ENCODE measurements at places on chromosomes 6 and 20. TPM values are rescaled to one million over a fixed set of nuclear protein-coding genes. Genes with fewer than 3 reads are reported as not detected.

The CRIP3 gene
- total RNA-seq, result 0.69 TPM

The AVP gene
- not detected for total RNA-seq

DNA sequence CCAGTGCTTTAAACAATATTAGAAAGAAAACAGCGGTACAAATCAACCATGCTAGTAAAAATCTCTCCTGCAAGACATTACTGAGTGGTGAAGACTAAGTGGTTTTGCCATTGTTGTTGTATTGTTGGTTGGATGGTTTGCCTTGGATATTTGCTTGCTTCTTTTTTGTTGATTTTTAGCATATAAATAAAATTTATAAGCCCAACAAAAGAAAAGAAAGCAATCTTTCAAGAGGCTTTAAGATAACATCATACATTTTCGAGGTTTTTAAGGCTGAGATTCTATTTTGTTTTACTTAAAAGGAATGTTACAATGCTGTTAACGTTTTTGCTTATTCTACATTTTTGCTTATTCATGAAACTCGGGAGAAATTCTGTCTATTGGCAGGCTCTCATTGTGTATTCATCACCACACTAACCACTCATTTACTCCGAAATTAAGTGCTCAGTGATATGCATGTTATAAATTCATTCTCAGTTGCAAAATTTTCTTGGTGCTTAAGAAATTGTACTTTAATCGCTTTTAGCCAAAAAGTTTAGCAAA, 139.1 kb downstream of the LAMA2 start:
- H3K27me3 ChIP-seq, result no peaks in the 10 kb centered on the region
- no peaks in the 10 kb centered on the region for H3K36me3 ChIP-seq
- no peak overlapping the region for H3K27ac ChIP-seq

- H3K27ac ChIP-seq, result no peak overlapping the region
- no peaks in the 10 kb centered on the region for H3K36me3 ChIP-seq
- no peak overlapping the region for H3K4me3 ChIP-seq
- H3K4me1 ChIP-seq, result no peaks in the 10 kb centered on the region
- no peaks in the 10 kb centered on the region for H3K27me3 ChIP-seq
- no peak for DNase-seq
These were observed 168.3 kb upstream of the STXBP5 start for GRCh38 chr6:147035886-147036285.

DNA sequence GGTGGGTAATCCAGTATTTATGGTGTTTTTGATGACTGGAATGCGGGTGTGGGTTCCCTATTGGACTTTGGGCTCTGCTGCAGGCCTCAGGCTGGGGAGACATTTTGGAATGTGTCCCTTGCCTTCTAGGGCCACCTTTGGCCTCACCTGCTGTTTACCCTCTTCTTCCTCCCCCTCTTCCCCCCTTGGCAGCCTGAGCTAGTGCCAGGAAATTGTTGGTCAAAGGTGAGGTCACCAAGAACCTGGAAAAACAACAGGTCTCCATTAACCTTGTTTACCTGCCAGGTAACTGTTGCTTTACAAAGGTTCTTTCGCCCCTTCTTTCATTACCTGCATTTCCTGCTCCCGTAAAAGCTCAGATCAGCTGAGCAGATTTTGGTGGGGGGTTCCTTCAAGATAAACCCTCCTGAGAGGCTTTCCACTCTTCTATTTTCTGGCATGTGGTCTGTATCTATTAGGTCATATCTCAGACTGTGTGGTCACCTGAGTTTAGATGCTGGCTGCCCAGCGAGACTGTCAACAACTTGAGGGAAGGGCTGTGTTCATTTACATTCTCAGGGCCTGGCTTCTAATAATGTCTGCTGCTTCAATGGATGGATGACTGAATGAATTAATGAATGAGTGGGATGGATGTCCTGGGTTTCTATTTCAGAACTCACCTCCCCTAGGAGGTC, 34.7 kb downstream of the VEGFA start:
- H3K36me3 ChIP-seq, result no peaks in the 10 kb centered on the region
- no peaks in the 10 kb centered on the region for H3K27me3 ChIP-seq
- DNase-seq, result peak; percentile 89

DNA sequence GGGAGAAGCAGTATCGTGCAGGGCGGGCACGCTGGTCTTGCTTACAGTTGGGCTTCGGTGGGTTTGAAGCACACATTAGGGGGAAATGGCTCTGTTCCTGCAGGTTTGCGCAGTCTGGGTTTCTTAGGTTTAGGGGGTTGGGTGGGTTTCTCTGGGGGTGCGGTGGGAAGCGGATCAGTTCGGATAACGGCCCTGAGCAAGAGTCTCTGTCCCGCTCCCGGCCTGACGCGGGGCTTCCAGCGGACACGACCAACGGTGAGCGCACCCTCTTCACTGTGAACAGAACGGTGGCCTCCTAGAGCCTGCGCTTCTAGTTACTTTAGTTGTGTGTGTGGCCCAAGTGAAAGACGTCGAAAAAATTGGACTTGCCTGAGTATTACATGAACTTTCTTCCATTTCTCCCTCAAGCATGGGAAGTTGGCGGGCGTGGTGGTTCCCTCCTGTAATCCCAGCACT, 635 bp upstream of the ELOVL2 start:
- no peak overlapping the region for H3K27ac ChIP-seq
- H3K36me3 ChIP-seq, result no peaks in the 10 kb centered on the region
- H3K4me3 ChIP-seq, result no peak overlapping the region
- DNase-seq, result no peak
- no peaks in the 10 kb centered on the region for H3K4me1 ChIP-seq
- H3K27me3 ChIP-seq, result peaks cover 28% of the 10 kb centered on the region

GRCh38 chr20:25286917-25287316, 39.0 kb downstream of the PYGB start:
- H3K4me1 ChIP-seq, result no peaks in the 10 kb centered on the region
- no peak for DNase-seq
- H3K27ac ChIP-seq, result no peak overlapping the region
- H3K27me3 ChIP-seq, result no peaks in the 10 kb centered on the region
- peaks cover 36% of the 10 kb centered on the region for H3K36me3 ChIP-seq
- H3K4me3 ChIP-seq, result no peak overlapping the region

DNA sequence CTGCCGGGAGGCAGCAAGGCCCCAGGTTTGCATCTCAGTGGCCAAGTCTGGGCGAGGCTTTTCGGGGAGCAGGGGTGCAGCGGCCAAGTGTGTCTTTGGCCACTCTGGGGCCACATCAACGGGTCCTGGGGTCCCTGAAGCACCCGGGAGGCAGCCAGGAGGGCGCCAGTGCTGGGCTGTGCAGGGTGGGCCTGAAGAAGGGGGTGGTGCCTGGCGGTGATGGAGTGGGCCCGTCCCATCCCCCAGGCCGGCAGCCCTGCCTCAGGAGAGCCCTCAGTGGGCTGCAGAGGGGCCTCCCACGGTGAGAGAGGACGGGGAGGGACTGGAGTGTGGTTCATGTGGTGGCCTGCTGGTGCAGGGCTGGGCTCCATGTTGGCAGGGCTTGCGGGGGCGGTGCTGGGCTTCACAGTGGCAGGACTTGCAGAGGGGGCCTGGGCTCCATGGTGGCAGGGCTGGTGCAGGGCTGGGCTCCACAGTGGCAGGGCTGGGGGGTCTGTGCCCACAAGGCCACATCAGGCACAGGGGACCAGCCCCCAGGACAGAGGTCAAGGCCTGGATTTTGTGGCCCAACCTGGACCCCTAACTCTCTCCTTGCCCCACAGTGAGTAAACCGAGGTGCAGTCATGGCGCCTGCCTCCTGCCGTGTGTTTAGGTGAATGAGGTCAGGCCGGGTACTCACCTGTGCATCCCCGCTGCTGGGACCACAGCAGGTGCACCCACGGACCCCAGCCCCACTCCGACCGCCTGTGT, 10.5 kb upstream of the BHLHE23 start:
- no peaks in the 10 kb centered on the region for H3K36me3 ChIP-seq
- H3K4me1 ChIP-seq, result no peaks in the 10 kb centered on the region
- H3K4me3 ChIP-seq, result no peak overlapping the region

Data from colonic mucosa (tissue), 4 donors.